Putamen (tissue), 1 donor: ENCODE measurements at places on chromosomes 12 and 14.

DNA sequence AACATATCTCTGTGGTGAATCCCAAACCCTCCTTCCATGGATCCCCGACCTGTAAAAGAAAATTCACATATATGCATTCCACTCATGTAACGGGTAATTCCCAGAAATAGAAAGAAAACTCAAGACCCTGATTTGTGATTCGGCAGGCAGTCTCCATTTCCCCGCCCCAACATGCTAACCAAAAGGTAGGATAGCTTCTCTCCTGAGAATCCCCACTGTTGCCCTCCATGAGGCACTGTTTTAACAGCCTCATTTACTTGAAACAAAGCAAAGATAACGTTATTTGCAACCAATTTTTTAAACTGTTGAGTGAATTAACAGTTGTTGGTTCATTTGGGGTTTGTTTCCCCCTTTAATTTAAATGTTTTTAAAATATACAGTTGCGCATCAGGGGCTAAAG is 774 bp upstream of the SLC2A13 start:
- DNase-seq: no peak

GRCh38 chr12:2450553-2450952 is 344.2 kb upstream of the FKBP4 start:
- no peak for DNase-seq

- DNase-seq: no peak
Observed at GRCh38 chr12:108337235-108338223, 1.6 kb downstream of the CMKLR1 start.

DNA sequence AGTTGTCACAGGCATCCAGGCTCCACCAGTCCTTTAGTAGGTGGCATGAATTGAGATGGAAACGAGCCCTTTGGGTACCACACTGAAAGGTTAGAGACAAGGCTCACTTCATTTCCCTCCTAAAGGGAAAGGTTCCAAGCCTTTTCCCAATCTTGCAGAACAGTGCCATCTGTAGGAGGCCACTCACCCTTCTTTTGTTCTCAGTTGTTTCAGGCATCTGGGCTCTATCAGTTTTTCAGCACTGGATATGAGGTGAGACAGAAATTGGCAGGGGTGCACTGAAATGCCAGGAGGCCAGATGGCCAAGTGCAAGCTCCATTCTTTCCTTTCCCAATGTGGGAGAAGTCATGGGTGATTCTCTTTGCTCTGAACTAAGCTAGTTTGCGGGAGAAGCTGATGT is 15.2 kb downstream of the FBXO33 start:
- DNase-seq: no peak

- peak; percentile 42 for DNase-seq
Observed at GRCh38 chr14:103808403-103809001, 38.9 kb downstream of the PPP1R13B start.

DNA sequence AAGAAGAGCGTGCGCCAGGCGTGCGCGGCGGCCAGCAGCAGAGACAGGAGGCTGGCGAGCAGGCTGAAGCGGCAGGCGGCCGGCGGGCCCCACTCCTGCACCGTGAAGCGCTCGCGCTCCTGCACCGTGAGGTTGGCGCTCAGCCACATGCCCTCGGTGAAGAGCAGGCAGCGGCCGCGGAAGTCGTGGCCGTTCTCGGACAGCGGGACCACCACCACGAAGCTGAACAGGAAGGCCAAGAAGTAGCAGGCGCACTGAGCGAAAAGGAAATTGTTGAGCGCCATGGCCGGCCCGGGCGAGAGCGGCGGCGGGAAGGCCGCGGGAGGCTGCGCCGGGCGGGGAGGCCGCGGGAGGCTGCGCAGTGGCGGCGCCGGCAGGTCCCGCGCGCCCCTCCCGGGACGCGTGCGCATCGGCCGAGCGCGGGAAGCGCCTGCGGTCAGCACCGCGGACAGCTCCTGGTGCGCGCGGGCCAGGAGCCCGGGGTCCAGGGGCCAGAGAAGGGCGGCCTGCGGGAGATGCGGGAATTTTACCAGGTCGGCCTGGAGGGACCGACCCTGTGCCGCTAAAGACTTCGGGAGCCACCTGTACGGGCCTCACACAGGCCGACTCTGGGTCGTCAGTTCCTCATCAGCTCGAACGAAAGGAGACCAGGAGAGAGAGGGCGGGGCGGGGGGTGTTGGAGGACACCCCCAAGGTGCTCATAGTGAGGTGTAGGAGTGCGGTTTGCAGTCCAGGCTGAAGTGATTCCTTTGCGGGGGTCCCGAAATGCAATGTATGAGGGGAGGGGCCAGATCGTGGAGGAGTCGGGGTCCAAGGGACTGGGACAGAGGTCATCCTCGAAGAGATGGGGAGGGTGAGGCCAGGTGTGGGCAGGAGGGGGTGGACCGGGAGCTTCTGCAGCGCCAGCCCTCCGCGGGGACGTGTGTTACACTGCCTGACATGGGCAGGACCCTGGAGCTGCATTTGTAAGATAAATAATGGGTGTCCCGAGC is at the start of gene TMEM179:
Gene TMEM179, minus strand, starts transcription at position 315 of the 992 bp plus-strand sequence. Its CDS starts 31 bp downstream, at position 284.
- no peak for DNase-seq

DNA sequence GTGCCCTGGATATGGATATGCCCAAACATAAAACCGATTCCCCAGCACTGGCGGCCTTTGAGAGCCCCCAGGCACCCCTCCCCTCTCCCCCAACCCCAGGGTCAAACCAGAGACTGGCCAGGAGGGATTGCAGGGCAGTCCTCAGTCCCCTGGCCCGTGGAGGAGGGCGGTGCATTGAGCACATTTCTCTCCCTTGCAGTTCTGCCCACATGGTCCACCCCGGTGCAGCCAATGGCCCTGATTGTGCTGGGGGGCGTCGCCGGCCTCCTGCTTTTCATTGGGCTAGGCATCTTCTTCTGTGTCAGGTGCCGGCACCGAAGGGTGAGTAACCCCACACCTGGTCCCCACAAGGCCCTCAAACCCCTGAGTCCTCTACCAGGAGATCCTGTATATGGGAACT is 3.4 kb upstream of the GPR162 start:
- no peak for DNase-seq

- peak; percentile 37 for DNase-seq
Observed at GRCh38 chr12:109264095-109264942, 44.8 kb downstream of the FOXN4 start.

DNA sequence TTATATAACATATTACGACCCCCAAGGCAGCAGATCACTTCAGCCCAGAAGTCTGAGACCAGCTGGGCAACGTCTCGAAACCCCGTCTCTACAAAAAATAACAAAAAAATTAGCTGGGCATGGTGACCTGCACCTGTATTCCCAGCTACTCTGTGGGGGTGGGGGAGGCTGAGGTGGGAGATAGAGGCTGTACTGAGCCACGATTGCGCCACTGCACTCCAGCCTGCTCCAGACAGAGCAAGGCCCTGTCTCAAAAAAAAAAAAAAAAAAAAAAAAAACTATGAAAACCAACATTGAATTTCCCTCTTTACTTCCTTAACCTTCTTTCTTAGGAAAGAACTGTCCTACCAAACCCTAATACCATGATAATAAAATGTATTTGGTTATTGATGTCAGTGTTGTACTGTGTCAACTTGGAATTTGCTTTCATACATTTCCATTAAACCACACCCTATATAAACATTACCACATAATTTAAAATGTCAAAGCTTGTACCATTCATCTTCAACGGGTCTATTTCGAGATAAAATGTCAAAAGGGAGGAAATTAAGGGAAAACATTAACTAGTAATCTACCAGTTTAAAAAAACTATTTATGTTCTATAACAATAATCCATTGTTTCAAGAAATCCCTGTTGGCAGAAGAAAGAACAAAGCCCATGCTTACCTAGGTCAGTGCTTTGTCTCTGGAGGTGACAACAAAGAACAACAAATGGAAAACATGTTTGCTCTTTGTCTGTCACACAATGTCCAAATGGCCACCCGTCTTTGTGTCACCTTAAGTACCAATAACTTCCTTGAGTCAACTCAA is 17.4 kb downstream of the GALNT4 start:
- no peak for DNase-seq

GRCh38 chr12:1607940-1608712 is 13.7 kb upstream of the FBXL14 start:
- no peak for DNase-seq

DNA sequence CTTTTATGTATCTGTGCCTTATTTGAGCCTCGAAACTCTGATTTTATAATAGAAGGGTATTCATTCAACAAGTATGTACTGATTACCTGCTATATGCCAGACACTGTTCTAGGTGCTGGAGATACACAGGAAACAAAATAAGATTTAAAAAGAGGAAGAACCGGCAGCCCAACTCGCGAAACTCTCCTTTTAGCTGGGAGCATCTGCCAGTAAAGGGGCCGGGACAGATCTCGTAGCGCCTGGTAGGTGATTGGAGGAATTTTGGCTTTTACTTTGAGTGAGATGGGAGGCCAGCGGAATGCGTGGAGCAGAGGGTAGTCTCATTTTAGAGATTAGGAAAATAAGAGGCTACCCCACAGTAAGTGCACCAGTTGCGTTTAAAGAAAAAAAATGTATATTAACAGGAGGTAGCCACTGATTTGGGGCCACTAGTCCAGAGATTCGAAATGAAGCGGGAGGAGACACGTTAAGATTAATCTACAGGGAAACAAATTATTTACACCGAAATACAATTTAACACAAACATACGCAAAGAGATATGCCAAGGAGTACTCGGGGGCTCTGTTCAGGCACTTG is 520 bp upstream of the MON2 start:
- DNase-seq: peak; percentile 24

DNA sequence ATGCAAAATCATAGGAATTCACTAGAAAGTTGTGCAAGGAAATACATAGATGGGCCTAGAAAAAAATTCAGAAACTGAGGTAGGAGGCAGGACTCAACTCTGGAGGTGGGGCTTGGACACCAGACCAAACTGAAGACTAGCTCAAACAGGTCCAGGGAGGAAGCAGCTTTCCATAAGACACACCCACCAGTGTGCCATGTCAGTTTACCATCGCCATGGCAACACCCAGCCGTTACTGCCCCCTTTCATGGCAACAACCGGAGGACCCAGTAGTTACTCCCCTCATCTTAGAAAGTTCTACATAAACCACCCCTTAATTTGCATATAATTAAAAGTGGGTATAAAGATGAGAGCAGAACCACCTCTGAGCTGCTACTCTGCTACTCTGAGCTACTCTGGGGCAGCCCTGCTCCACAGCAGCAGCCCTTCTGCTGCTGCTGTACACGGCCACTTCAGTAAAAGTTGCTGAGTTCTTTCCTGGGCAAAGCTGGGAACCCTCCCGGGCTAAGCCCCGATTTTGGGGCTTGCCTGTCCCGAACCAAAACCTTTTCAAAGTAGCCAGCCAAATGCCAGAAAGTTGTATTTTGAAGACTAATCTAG is 30.8 kb upstream of the NINJ2 start:
- no peak for DNase-seq

GRCh38 chr12:8914716-8915526 is 612 bp downstream of the PHC1 start:
- peak; percentile 17 for DNase-seq

DNA sequence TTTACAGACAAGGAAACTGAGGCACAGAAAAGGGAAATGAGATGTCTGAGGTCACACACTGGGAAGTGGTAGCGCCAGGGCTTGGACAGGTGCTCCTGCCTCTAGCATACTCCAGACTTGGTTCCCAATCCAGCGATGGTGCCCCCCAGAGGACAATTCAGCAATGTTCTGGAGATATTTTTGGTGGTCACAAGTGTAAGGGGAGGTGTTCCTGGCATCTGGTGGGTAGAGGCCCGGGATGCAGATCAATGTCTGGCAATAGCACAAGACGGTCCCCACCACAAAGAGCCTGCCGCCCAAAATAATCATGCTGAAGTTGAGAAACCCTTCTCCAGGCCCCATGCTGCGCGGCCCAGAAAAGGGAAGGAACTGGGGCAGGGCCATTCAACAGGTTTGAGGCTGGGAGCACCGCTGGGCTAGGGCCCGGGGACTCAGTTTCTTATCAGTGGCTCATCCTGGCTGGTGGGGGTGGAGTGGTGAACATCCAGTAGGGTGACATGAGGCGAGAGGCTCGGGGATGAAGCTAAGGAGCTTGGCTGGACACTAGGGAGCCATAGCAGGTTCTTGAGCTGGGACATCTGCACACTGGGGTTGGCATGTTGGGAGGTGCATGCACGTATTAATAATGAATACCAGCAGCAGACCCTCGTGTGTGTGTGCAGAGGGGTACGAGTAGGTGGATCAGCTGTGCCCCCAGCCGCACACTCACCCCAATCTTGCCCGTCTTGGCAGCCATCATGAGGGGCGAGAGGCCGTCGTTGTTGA is 35.1 kb downstream of the TRPV4 start:
- no peak for DNase-seq

DNA sequence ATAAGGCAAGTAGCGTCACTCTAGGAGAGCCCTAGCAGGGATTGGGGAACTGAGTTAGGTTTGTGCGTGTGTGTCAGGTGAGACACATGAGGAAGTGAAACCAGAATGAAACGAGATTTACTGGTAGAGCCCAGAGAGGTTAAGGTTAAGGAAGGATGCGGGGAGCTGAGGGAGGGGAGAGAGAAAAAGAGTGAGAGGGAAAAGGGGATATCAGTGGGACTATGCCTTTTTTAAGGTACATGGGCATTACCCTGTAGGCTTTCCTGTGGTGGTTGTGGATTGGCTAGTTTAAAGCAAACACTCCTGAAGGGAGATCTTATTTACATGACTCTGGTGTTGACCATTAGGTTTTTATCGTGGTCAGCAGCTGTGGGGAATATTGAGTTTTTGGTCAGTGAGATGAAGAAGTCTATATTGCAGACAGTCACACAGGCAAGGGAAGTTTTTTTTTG is 13.9 kb downstream of the ZDHHC17 start:
- no peak for DNase-seq

DNA sequence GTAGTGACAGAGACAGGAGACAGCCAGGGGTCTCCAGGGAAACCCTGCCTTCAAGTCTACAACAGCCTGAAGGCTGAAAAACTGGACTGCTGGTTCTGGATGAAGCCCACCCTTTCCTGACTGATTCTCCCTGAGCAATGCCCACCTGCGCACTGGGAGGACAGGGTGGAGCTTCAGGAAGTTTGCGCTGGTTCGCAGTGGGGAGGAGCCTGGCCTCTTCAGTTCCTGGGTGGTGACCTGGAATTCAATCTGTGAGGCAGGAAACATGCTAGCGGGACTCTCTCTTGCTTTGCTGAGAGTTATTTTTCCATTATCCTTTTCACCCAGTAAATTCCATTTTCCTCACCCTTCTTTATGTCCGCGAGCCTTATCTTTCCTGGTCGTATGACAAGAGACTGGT is 600.8 kb downstream of the TRHDE start:
- no peak for DNase-seq

- no peak for DNase-seq
Observed at GRCh38 chr12:103634732-103635131, 47.7 kb downstream of the STAB2 start.

- DNase-seq: peak; percentile 75
Observed at GRCh38 chr12:62192180-62192902, 67.9 kb upstream of the USP15 start.

DNA sequence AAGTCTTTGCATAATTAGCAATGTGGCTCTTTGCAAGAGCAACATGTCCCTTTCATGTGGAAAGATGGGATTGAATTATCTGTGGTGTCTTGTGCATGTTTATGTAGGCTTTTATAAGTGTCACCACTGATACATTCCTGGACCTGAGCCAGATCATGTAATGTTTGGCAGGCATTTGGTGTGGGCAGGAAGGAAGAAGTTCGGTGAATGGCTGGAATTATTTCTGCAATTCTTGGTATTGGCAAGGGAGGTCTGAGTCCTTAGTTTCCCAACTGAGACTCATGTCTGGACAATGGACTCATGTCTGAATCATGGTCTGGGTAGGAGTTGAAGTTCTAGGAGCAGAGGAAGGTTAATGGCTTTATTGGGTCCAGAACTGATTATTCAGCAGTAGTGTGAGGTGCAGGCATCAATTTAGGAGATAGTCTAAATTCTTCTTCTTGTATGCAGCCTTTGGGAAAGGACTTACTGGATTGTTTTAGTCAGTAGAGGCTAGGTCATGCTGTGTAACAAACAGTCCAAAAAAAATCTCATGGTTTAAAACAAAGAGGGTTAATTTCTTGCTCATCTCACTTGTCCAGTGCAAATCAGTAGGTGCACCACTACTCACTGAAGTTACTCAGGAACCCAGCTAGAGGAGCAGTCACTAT is 186.5 kb upstream of the LHX5 start:
- no peak for DNase-seq
